ENCODE measurements at places on chromosomes 2 and 18.

DNA sequence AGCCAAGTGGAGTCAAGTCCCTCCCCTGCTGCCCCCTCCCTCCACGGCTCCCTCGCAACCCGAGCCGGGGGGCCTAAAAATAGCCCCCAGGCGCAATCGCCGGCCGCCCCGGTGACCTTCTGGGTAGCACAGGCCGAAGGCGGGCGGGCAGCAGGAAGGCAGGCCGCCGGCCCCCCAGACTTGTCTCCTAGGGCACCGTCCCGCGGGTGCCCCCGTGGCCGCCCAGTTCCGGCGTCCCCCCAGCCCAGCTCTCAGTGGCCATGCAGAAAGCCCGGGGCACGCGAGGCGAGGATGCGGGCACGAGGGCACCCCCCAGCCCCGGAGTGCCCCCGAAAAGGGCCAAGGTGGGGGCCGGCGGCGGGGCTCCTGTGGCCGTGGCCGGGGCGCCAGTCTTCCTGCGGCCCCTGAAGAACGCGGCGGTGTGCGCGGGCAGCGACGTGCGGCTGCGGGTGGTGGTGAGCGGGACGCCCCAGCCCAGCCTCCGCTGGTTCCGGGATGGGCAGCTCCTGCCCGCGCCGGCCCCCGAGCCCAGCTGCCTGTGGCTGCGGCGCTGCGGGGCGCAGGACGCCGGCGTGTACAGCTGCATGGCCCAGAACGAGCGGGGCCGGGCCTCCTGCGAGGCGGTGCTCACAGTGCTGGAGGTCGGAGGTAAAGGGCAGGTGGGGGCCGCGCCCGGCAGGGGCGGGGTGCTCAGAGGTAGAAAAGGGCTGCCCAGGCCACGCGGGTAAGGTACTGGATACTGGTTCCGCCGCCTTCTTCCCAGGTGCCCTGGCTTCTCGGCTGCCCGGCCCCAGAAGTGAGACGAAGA is at the start of gene SPEG:
Gene SPEG (plus strand): TSS at position 126 of the 808 bp plus-strand sequence. CDS start 135 bp downstream, at position 261.
- no peak for DNase-seq

- no peak for DNase-seq
Measured at GRCh38 chr2:152383702-152384101, 48.7 kb downstream of the FMNL2 start.

GRCh38 chr2:98175811-98176210 is 88.8 kb downstream of the VWA3B start:
- DNase-seq = no peak

GRCh38 chr2:170505631-170506275 is 209.4 kb upstream of the SP5 start:
- peak; percentile 62 for DNase-seq

DNA sequence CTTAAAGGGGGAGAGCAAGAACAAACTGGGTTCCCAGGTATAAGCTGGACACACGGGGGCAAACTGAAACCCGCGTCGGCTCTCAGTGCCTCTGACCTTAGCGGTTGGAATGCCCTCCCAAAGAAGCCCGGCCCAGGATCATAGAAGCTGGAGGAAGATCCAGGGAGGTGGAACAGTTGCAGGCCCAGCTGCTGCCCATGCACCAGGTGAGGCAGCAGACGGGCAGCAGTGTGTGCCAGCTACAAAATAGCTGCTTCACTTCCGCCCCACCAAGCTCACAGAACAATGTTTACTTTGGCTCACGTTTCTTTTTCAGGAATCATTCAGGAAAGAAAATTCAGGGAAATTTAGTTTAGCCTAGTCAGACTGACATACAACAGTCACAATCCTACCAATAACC is 3.9 kb upstream of the ERMN start:
- DNase-seq = no peak

GRCh38 chr2:219622472-219622871 is 5.0 kb upstream of the SLC4A3 start:
- no peak for DNase-seq

GRCh38 chr2:159995038-159995437 is 67.4 kb downstream of the PLA2R1 start:
- no peak for DNase-seq

GRCh38 chr2:192465141-192465540 is 270.4 kb upstream of the TMEFF2 start:
- DNase-seq = no peak

DNA sequence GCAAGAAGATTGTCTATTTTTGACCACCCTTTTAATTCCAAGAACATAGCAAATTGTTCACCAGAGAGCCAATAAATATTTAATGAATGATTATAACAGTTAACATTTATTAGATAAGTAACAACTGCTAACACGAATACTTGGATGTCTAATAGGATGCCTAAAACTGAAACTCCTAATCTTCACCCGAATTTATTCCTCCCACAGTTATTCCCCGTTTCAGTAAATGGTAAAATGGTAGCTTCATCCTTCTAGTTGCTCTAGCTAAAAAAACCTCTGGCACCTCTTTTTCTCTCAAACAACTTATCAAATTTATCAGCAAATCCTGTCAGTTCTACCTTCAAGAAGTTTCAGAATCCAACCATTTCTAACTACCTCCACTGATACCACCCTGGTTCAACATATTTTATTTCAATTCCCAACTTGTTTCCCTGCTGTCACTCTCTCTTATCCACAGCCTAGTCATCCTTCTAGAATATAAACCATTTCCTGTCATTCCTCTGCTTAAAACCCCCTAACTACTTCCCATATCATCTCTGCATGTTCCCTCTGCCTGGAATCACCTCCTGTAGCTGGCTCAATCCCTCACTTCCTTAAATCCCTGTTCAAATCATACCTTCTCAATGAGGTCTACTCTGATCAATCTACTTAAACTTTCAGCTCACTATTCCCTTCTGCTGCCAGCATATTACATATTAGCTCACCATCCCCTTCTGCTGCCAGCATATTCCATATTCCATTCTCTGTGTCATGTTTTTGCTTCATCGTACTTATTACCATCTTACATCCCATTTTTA is 93.8 kb downstream of the ROCK2 start:
- DNase-seq = no peak

DNA sequence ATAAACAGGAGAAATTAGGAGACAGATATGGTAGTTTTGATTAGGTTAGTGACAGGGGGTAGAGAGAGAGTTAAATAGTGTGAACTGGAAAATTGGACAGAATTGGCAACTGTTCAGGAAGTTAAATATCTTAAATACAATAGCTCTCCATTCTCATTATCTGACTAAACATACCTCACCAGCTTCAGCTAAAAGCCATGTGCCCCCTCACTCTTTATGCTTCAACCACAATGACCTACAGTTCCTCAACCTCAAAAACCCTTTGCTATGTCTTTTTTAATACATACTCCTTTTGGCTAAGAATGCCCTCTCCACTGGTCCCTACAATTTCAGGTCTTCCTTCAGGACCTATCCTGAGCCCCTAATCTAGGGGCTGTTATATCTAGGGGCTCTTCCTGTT is 740.2 kb upstream of the ZEB2 start:
- peak; percentile 7 for DNase-seq

DNA sequence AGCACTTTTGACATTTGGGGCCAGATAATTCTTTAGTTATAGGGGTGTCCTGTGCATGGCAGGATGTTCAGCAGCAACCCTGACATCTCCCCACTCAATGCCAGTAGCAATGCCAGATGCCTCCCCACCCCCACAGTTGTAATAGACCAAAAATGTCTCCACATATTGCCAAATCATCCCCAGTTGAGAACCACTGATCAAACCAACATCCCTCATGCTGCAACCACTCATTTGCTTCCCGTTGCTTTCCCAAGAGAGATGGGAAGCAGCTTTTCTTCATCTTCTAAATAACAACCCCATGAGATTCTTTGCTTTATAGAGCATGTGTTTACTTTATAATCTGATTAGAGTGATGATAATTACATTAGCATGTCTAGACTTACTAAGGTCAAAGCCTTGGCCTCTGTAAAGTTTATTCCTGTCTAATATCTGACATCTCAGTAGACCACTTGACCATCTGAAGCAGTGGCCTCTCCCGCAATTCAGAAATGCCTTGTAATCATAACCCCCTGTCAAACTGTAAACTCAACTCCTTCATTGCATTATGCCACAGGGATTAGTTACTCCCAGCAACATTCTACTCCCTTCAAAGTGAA is 28.7 kb upstream of the C1D start:
- no peak for DNase-seq

DNA sequence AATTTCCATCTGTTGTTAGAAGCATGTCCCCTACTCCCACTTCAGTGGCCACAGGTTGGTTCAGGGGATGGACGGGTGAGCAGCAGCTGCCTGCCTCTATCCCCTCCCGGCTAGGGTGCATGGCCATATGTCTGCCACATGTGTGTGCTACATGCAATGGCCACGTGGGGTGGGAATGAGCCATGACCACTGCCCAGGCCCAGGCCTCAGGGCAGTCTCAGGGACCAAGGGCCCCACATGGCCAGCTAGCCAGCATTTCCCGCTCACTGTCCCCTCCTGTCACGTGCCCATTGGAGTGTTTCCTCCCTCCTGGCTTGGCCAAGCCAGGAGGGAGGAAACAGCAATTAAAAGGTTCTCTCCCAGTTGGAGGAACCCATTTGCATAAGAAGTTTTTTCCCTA is 117.1 kb downstream of the KCNS3 start:
- DNase-seq = no peak

- no peak for DNase-seq
Measured at GRCh38 chr18:62454527-62454926, 68.3 kb upstream of the ZCCHC2 start.

GRCh38 chr2:86333378-86333777 is 4.0 kb downstream of the REEP1 start:
- no peak for DNase-seq

- no peak for DNase-seq
Measured at GRCh38 chr2:218340656-218341055, 16.0 kb upstream of the CATIP start.
